T-helper 2 cell treated with Interferon-gamma antibody and Interleukin-4, amounts not matched to agents 5 μg/mL and 100 μg/mL, for 36 hours (primary cell): ENCODE measurements at places on chromosomes 7 and 10.

DNA sequence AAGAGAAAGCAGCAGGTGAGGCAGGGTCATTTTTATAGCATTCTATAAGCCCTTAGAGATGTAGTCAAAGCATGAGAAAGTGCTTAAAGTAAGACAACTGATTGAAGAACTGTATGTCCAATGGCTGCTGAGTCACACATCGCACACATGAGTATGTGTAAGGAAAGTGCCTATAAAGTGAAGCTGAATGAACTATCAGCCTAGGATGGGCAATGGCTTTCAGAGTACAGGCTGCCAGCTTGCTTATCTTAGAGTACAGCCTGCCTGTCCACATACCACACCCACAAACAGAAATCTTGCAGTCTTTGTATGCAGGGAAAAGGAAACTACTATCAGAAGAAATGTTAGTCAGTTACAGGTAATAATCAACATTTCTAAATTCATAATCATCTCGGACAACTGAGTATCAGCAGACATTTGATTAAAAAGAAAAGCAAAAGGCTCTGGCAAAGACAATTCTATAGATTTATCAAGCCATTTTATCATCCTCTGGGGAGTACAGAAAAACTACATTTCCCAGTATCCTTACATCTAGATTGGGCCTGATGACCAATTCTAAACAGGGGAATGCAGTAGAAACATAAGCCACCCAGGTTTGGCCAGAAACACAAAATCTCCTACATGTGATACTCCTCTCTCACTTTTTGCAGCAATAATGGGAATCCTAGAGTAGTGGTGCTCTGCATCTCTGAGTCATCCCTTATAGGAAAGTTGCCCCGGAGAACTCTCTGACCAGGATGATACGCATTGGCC is 16.2 kb upstream of the EPHB6 start:
- H3K4me3 ChIP-seq, result no peak overlapping the region
- H3K27ac ChIP-seq, result no peak overlapping the region
- DNase-seq, result no peak

GRCh38 chr7:131466735-131467365 is 89.6 kb downstream of the PODXL start:
- peaks cover 32% of the 10 kb centered on the region for H3K36me3 ChIP-seq
- no peaks in the 10 kb centered on the region for H3K4me1 ChIP-seq
- no peaks in the 10 kb centered on the region for H3K27me3 ChIP-seq

- no peak overlapping the region for H3K4me3 ChIP-seq
- H3K4me1 ChIP-seq, result no peaks in the 10 kb centered on the region
- H3K27ac ChIP-seq, result no peak overlapping the region
- H3K27me3 ChIP-seq, result no peaks in the 10 kb centered on the region
Measured at GRCh38 chr7:99248391-99249095, 24.1 kb upstream of the MYH16 start.

DNA sequence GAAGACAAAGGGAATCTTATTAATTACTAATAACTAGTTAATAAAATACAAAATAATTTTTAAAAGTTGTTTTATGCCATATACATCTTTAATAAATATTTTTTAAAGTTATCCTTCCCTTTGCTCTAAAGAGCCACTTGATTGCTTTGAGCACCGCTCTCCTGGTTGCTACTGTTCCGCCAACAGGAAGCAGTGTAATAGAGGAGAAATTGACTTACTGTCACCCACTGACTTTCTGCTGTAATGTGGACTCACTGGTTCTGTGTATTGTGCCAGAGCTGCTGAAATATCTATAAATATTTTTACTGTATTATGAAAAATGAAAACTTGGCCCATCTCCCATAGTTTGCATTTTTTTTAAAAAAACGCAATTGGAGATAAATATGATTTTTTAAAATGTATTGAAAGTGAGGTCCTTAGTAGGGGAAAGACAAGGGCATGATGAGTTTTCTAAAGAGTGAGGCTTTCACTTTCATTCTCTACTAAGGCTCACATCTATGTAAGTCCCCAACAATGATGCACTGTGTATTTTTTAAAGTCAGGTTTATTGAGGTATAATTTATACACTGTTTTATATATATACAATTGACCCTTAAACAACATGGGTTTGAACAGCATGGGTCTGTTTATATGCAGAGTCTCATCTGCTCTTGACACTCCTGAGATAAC is 100.5 kb downstream of the NPY start:
- H3K4me3 ChIP-seq, result no peak overlapping the region
- no peak overlapping the region for H3K27ac ChIP-seq
- DNase-seq, result no peak
- peaks cover 1% of the 10 kb centered on the region for H3K4me1 ChIP-seq
- H3K36me3 ChIP-seq, result no peaks in the 10 kb centered on the region

DNA sequence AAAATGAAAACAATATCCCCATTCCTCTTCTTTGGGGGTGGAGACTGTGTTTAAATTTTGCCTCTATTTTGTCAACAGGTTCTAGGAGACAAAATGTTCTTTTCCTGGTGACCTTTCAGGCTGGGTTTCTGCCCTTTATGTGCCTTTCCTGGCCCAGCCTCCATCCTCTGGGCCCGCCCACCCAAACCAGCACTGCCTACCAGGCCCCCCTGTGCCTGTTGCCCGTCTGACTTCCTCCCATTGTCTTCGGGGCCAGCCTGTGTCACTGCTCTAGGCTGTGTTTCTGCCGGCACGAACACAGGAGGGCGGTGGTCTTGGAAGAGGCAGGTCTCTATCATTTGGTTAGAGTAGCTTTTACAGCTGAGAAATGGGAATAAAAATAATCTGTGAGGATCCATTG is 13.9 kb downstream of the TSPAN14 start:
- peak; percentile 59 for DNase-seq
- H3K36me3 ChIP-seq, result peaks cover 53% of the 10 kb centered on the region
- H3K27me3 ChIP-seq, result no peaks in the 10 kb centered on the region
- H3K4me1 ChIP-seq, result peaks cover 82% of the 10 kb centered on the region

GRCh38 chr7:115135146-115135545 is 213.3 kb downstream of the MDFIC start:
- H3K4me3 ChIP-seq, result peak overlapping the region; percentile 25
- H3K4me1 ChIP-seq, result peaks cover 27% of the 10 kb centered on the region
- peaks cover 4% of the 10 kb centered on the region for H3K36me3 ChIP-seq
- DNase-seq, result no peak
- no peak overlapping the region for H3K27ac ChIP-seq

DNA sequence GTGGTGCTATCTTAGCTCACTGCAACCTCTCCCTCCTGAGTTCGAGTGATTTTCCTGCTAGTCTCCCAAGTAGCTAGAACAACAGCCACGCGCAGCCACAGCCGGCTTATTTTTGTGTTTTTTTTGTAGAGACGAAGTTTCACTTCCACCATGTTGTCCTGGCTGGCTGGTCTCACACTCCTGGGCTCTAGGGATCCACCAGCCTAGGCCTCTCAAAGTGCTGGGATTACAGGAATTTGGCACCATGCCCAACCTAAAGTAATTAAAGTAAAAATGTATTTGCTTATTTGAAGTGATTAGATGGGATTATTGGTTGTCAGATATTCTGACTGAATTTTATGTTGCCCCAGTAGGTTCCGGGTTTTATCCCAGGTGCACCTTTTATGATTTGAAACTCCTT is 22.7 kb downstream of the LUC7L2 start:
- H3K27me3 ChIP-seq, result no peaks in the 10 kb centered on the region
- H3K4me3 ChIP-seq, result no peak overlapping the region
- H3K27ac ChIP-seq, result no peak overlapping the region
- no peak for DNase-seq

GRCh38 chr10:110971638-110972037 is 52.2 kb downstream of the SHOC2 start:
- H3K27ac ChIP-seq, result no peak overlapping the region
- H3K4me1 ChIP-seq, result peaks cover 9% of the 10 kb centered on the region
- no peaks in the 10 kb centered on the region for H3K27me3 ChIP-seq

DNA sequence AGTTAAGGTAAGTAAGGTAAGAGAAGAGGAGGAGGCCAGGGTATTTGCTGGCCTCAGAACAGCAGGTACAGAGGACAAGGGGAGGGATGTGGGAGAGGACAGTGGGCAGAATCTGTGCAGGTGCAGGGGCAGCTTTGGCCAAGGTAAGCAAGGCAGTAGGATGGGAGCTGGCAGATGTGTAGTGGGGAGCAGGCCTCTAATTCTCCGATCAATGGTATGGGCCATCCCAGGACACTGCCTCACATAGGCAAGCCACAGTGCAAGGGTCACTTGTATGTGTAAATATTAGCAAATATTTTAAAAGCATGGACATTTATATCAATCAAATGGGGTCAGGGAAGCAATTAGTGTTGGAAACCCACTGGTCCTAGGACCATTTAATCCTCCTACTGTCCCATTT is 373.5 kb downstream of the GRID1 start:
- H3K4me3 ChIP-seq, result no peak overlapping the region
- H3K36me3 ChIP-seq, result no peaks in the 10 kb centered on the region
- DNase-seq, result no peak
- H3K27me3 ChIP-seq, result peaks cover 5% of the 10 kb centered on the region

DNA sequence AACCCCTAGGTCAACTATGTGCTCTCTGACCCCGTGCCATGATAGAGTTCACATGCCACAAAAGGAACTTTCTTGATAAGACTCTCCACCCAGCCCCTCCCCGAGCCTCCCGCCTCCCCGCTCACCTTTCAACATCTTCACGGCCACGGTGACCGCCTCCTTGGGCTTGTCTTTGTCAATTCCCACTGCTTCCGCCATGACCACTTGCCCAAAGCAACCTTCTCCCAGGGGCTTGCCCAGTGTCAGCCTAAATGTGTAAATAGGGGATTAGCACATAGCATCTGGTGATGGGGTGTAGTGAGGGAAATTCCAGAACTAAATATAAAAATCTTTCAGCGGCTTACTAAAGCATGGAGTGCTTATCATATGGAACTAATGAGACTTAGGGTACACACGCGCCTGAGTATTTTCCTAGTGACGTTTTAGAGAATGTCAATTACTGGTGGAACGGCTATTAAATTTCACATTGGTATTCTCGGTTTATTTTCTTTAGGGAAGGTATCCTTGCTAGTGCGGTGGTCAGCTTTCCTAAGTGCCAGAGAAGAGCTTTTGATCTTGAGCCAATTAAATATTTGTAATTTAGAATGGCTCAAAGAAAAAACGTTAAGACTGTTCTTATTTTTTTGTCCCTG is 97.4 kb downstream of the FGFR2 start:
- H3K27ac ChIP-seq, result no peak overlapping the region
- H3K36me3 ChIP-seq, result no peaks in the 10 kb centered on the region
- no peaks in the 10 kb centered on the region for H3K27me3 ChIP-seq
- DNase-seq, result no peak
- H3K4me3 ChIP-seq, result no peak overlapping the region

DNA sequence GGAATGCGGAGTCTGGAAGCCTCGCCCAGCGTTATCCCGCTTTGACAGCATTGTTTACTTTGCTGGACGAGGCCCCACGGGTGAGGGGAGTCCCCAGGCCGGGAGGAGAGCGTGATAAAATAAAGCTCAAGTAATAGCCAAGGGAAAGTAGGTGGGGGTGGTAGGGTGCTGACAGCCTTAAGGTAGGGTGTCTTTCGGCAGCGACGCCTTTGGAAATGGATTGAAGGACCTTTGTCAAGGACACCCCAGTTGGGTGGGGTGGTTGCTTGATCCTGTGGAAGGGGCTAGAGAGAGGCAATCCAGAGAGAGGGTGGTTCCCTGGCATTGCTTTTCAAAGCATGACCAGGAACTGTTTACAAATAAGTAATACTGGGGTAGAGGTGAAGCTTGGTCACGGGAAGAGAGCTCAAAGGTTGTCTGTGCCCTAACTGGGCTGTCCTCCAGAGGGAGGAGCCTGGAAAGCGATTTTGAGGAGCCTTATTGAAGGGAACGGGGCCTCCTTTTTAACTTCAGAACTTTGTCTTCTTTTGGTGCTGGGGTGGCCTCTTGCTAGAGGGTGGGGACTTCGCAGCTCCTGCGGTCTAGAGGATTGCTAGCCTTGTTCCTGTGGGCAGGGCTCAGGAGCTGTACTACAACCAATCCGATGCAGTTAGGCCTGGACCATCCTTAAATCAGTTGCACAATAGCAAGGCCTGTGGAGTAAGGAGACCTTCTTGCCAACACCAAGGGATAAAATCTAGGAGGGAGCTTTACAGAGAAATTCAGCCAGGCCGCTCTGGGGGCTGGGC is 1.3 kb downstream of the EIF4EBP2 start:
- peak; percentile 42 for DNase-seq
- peak overlapping the region; percentile 95 for H3K27ac ChIP-seq
- no peaks in the 10 kb centered on the region for H3K27me3 ChIP-seq
- H3K4me3 ChIP-seq, result peak overlapping the region; percentile 95

GRCh38 chr10:72692994-72693781 is 1.2 kb downstream of the MCU start:
- DNase-seq, result no peak
- H3K36me3 ChIP-seq, result no peaks in the 10 kb centered on the region
- peak overlapping the region; percentile 29 for H3K27ac ChIP-seq

GRCh38 chr7:5712566-5712965 is 68.9 kb downstream of the RNF216 start:
- no peak overlapping the region for H3K27ac ChIP-seq
- peaks cover 49% of the 10 kb centered on the region for H3K36me3 ChIP-seq
- no peak overlapping the region for H3K4me3 ChIP-seq
- no peak for DNase-seq
- H3K27me3 ChIP-seq, result no peaks in the 10 kb centered on the region
- peaks cover 5% of the 10 kb centered on the region for H3K4me1 ChIP-seq

DNA sequence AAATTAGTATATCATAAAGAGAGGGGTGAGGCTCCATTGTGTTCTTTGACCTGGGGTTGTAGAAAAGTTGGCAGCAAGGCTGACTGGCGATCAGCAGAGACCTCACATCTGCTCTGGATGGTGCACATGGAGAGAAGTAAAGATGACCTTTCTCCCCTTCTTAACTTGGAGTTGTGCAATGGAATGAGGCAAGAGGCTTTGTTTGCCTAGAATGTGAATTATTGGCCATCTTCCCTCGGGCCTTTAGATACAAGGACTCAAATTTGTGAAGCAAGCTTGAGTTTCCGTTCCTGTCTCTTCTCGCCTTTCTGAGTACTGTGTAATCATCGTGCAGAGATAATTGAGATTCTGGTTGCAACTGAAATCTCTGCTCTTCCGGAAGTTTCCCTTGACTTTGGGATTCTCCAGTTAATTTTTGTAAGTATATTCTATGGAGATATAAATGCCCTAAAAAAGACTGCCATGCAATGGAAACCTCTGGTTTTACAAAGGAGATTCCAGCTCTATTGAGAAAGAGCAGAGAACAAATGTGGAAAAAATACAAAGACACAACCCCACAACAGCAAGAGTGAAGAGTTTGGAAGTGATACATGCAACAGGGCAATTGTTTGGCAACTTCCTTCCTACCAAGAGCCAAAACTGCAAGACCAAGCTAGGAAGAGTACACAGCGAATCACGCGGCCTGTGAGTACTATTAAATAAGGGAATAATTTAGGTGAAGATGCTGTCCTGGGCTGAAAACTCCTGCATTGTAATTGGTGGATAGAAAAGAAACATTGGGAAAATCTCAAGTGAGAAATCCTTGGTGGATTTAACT is 542.3 kb upstream of the NRP1 start:
- no peak overlapping the region for H3K27ac ChIP-seq
- H3K36me3 ChIP-seq, result no peaks in the 10 kb centered on the region
- H3K4me3 ChIP-seq, result no peak overlapping the region

DNA sequence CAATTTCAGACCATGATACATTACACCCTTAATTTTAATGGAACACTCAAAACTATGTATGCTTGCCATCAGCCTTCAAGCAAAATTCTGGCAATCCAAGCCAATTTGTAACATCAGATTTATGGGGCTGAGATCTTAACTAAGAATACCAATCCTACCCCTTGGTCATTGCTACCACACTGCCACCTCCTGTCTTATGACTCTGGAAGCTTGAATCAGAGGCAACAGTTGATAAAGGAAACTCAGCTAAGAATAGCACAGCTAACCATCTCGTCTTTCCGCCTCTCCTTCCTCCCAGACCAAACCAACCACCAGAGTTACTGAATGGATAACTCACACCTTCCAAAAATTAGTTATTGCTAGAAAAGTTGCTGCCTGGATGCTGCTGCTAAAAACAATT is 7.4 kb downstream of the IGF2BP3 start:
- H3K27ac ChIP-seq, result no peak overlapping the region
- peaks cover 34% of the 10 kb centered on the region for H3K27me3 ChIP-seq
- peaks cover 44% of the 10 kb centered on the region for H3K4me1 ChIP-seq
- peak overlapping the region; percentile 17 for H3K4me3 ChIP-seq
- H3K36me3 ChIP-seq, result peaks cover 28% of the 10 kb centered on the region
